ENCODE measurements at places on chromosomes 7 and 10.

GRCh38 chr7:37104822-37105518 lies 343.7 kb downstream of the ELMO1 start:
- DNase-seq: no peak
- H3K27ac ChIP-seq: no peak overlapping the region
- no peaks in the 10 kb centered on the region for H3K27me3 ChIP-seq
- H3K36me3 ChIP-seq: no peaks in the 10 kb centered on the region
- peaks cover 33% of the 10 kb centered on the region for H3K4me1 ChIP-seq

- H3K4me3 ChIP-seq: no peak overlapping the region
- H3K4me1 ChIP-seq: peaks cover 37% of the 10 kb centered on the region
- peaks cover 12% of the 10 kb centered on the region for H3K36me3 ChIP-seq
- no peak for DNase-seq
- H3K27ac ChIP-seq: no peak overlapping the region
- no peaks in the 10 kb centered on the region for H3K27me3 ChIP-seq
Measured at GRCh38 chr7:2233926-2234325, 1.2 kb upstream of the MAD1L1 start.

DNA sequence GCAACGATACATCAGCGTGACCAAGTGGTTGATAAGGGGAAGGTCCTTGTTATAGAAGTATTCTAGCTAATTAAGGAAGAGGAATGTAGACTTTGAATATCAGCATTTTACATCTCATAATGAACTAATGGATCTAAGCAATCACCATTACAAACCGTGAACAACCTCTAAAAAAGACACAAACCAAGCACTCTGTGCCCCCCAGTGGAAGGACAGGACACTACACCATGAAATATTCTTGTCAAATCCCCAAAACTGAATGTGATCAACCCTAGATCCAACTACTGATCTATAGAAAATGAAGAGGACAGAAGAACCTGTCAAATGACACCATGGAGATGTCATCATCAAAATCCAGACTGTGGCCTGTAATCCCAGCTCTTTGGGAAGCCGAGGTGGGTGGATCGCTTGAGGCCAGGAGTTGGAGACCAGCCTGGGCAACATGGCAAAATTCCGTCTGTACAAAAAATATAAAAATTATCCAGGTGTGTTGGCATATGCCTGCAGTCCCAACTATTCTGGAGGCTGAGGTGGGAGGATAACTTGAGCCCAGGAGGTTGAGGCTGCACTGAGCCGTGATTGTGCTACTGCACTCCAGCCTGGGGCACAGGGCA lies 111.3 kb upstream of the CARD11 start:
- H3K27me3 ChIP-seq: no peaks in the 10 kb centered on the region
- no peak overlapping the region for H3K27ac ChIP-seq
- H3K4me3 ChIP-seq: no peak overlapping the region
- no peak for DNase-seq
- no peaks in the 10 kb centered on the region for H3K4me1 ChIP-seq
- H3K36me3 ChIP-seq: no peaks in the 10 kb centered on the region

- H3K27me3 ChIP-seq: no peaks in the 10 kb centered on the region
- peaks cover 36% of the 10 kb centered on the region for H3K4me1 ChIP-seq
- peak overlapping the region; percentile 72 for H3K27ac ChIP-seq
- H3K36me3 ChIP-seq: peaks cover 13% of the 10 kb centered on the region
Measured at GRCh38 chr7:44769776-44770294, 21.2 kb downstream of the ZMIZ2 start.
